ENCODE measurements at places on chromosomes 1 and 21. TPM values are rescaled to one million over a fixed set of nuclear protein-coding genes. Genes with fewer than 3 reads are reported as not detected.

MMEL1 gene
- total RNA-seq, result not detected

DNA sequence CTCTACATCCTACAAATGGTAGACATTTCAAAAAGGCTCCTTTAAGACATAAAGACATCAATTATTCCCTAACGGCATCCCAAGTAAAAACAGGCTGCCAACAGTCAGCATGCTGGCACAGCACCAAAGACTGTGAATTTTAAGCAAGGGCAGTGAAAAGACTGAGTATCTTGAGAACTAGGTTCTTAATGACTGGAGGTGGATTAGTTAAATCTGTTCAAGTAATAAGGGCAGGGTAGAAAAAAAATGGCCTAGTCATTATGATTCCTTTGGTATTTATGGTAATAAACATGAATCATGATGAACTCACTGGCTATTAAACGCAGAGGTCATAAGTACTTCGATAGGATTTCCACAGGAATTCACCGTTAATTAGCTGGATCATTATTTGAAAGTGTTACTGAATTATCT, 75.2 kb downstream of the KIFAP3 start:
- no peak for DNase-seq

GRCh38 chr1:95057351-95057750, 15.4 kb downstream of the ALG14 start:
- DNase-seq, result no peak

PKP1 gene
- total RNA-seq, result 0.18 TPM

- no peak for DNase-seq
Observed at GRCh38 chr1:200671235-200671786, 1.6 kb upstream of the DDX59 start.

DNA sequence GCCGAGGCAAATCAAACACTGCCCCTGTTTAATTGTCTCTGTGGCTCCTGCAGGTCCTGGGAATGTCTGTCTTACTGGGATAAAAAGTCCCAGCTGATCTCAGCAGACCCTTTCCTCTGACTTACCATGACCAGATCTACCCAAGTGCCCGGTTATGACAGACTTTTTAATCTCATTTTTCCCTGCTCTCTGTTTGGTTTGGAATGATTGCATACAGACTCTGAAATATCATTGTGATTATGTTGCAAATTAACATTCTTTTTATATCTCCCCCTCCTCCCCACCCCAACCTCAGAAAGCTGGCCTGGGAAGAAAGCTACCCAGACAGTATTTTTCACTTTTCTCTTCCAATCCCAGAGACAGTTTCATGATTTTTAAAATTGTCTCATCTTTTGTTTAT, 16.3 kb downstream of the RAB7B start:
- no peak for DNase-seq

DNA sequence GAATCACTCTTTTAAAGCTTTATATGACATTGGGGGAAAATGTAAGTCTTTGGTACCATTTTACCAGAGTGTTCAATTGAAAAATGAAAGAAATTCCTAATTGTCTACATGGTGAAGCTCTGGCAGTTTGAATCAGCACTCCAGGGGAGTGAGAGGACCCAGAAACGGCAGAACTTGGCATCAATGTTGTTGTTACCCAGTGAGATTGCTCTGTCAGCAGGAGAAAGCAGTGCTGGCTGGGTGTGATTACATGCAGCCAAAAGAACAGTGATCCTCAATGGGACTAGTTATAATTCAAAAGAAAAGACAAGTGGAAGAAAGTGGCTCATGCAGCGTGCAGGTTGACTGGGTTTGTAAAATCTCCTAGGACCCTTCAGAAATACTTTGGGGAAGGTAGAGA, 206.4 kb downstream of the PTPRC start:
- no peak for DNase-seq

DNA sequence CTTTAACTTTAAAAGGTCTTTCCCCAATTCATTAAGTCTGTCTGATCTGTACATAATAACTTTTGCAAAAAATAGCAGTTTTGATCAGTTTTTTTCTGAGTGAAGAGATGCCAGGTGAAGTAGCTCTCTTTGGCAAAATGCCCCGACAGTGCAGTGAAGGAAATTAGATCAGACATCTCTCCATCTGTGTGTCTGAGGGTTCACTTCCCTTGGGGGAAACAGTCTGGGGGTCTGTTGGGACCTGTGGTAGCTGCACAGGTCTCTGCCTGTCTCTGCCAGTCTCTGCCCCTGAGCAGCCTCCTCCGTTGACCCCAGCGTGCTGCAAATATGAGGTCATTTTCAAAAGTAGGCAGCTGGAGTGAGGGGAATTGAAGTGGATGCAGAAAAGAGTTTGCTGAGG, 54.5 kb downstream of the TBCE start:
- no peak for DNase-seq

DNA sequence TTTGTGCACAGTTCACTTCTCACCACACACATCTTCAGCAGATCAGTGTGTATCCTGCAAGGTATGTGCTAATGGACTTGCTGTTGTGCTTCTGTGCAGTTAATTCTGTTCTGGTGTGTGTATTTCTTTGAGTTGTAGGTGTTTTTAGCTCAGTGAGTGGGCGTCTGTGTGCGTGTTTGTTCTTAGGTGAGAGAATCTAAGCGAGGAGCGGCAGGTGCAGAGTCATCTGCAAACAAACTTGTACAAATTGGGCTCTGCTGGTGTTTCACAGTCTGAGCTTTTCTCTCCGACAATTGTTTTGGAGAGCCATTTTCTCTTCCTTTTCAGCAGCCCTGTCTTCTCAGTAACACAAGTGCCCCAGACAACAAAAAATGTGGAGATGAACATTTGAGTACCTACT, 43.6 kb downstream of the ACP6 start:
- no peak for DNase-seq

FALEC gene
- total RNA-seq, result 1.0 TPM

- no peak for DNase-seq
Observed at GRCh38 chr1:70902211-70902610, 145.4 kb downstream of the PTGER3 start.

- DNase-seq, result no peak
Observed at GRCh38 chr1:200894712-200895442, at the start of gene INAVA. Gene INAVA (plus strand): TSS chr1:200894900. CDS start chr1:200898401, 3,501 bp downstream.

KRTAP10-1 gene
- not detected for total RNA-seq

NUDC gene
- total RNA-seq, result 101 TPM

POU2F1 gene
- 51.0 TPM for total RNA-seq

DNA sequence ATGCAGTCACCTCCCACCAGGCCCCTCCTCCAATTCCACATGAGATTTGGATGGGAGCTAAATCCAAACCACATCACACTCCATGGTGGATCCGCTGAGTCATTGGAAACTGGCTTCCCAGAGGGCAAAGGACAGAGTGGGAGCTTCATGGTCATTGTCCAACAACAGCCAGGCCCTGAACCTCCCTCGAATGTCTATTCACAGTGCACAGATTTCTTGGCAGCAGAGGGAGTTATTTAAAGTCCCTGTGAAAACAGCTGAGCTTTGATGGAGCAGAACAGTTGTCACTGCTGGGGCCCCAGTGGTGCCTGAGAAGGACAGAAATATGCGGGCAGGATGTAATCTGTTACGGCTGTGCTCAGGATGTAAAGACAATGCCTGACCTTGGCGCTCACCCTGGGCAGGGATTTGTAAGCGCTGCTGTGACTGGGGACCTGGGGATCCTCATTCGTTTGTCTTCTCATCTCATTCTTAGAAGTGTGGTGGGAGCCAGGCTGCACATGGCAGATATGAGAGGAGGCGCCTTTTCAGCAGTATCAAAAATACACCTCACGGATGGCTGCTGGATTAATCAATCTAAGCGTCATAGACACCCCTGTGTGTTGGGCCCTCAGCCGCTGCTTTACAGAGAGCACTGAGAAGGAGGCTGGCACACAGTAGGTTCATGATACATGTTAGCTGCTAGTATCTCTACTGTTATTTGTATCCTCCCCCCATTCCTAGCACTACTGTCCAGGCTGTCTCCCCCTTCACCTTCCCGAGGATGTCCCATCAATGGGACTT, 439.4 kb downstream of the PTPRU start:
- DNase-seq, result no peak

- no peak for DNase-seq
Observed at GRCh38 chr1:69976896-69977295, 228.5 kb downstream of the LRRC40 start.

DNA sequence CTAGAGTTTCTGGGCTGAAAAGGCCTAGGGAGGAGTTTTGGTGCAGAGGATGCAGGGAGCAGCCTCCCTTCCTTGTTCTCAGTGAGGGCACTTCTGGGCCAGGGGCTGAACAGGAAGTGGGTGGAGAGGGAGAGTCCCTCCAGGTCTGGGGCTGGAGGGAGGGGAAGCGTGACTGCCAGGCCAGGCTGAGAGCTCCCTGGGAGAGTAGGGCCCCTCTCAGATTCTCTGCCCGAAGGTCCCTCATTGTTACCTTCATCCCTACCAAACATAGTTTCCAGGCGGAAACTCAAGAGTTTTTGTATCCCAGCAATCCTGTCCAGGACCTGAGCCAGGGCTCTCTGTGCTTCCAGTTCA, 36.8 kb downstream of the CITED4 start:
- DNase-seq, result no peak

GJB4 gene
- total RNA-seq, result 0.09 TPM

- peak; percentile 59 for DNase-seq
Observed at GRCh38 chr1:75130865-75131564, 3.2 kb upstream of the LHX8 start.

FMO3 gene
- 0.14 TPM for total RNA-seq

- no peak for DNase-seq
Observed at GRCh38 chr1:184691719-184692324, 62.8 kb downstream of the EDEM3 start.

CCDC18 gene
- 23.0 TPM for total RNA-seq

All from WTC11 (cell line).